ENCODE measurements at places on chromosomes 11 and 22. TPM values are rescaled to one million over a fixed set of nuclear protein-coding genes. Genes with fewer than 3 reads are reported as not detected.

The TRIM51 gene
- total RNA-seq: not detected

The GAB2 gene
- total RNA-seq: 42.8 TPM

The HEPACAM gene
- 16.1 TPM for total RNA-seq

DNA sequence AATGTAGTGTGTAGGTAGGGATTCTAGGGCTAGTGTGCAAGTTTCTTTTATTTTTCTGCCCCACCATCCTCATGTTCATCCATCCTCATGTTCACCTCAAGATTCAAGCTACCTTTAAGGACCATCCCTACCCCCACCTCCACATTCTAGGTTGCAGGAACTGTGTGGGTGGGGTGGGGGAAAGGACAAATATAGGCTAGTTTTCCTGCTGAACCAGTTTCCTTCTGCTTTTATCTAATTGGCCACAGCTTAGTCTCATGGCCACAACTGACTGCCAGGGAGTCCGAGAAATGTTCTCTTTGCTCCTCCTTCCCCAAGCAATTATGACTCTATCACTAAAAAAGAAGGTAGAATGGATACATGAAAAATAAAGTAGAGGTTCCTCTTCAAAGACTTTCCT is 179.0 kb upstream of the LARGE1 start:
- no peak for DNase-seq

GRCh38 chr11:73623686-73624085 is 22.7 kb upstream of the PLEKHB1 start:
- no peak for DNase-seq

DNA sequence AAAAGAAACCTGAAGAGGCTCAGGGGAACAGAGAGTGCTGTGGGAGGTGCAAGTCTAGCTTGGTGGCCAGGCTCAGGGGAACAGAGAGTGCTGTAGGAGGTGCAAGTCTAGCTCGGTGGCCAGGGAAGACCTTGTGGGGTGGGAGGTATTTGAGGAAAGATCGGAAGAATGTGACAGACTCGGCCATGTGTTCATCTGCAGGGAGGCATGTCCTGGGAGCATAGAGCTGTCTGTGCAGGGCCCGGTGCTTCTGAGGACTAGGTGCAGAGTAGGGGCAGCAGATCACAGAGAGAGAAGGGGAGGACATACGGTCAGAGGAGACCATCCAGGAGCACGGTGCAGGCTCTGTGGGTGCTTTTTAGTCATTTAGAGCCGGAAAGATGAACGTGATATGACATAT is 10.8 kb downstream of the IFITM10 start:
- no peak for DNase-seq

DNA sequence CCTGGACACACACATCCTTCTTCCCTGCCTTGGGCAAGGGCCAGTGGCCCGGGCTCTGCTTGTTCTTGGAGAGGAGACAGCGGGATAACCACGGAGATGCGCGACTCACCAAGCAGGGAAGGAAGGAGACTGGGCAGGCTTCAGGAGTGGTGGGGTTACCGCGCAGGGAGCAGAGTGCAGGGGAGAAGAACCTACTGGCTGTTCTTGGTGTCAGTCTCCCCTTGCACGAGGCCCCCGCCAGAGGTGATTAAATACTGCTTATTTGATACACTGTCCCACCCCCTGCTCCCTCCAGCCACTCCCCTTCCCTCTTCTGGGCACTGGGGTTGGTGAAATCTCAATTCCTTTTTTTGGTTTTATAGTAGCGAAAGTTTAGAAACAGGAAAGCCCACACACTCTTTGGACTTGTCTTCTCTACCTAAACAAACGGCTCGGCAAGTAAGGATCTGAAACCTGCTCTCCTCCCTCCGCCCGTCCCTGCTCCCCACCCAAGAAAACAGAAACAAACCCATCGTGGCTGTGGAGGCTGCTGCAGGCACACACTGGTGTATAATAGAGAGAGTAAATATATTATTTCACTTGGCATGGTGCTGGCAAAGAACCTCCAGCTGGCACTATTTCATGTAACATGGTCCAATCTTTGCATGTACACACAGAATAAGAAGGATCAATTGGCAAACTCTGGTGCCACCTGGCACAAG is 10.8 kb downstream of the LARGE2 start:
- no peak for DNase-seq

- peak; percentile 43 for DNase-seq
Measured at GRCh38 chr11:121466063-121466794, 13.5 kb upstream of the SORL1-AS1 start.

GRCh38 chr11:8318536-8318935 is 54.9 kb upstream of the LMO1 start:
- DNase-seq: no peak

GRCh38 chr11:33773404-33773986 is 825 bp downstream of the FBXO3 start:
- no peak for DNase-seq

- no peak for DNase-seq
Measured at GRCh38 chr22:34834059-34834458, 231.9 kb upstream of the ISX start.

DNA sequence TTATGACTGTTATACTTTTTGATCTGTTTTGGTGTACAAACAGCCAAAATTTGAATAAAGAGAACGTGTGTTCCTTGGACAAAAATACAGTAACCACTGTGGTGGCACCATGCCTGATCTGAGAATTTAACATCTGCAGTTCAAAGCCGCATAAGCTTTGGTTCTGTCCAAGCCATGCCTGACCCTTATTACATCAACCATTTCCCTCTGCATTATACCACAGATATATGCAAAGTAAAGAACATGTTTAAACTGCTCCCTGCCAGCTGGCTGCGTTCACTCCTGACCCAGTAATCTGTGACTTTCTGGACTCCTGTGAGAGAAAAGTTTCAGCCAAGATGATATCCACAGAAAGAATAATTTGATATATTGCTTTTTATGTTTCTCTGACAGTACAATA is 890.5 kb upstream of the ANO3 start:
- no peak for DNase-seq

- no peak for DNase-seq
Measured at GRCh38 chr11:67301951-67302516, 1.3 kb upstream of the SSH3 start.

All from tibial nerve (tissue), 4 donors.